ENCODE measurements at places on chromosomes 5 and 9.

DNA sequence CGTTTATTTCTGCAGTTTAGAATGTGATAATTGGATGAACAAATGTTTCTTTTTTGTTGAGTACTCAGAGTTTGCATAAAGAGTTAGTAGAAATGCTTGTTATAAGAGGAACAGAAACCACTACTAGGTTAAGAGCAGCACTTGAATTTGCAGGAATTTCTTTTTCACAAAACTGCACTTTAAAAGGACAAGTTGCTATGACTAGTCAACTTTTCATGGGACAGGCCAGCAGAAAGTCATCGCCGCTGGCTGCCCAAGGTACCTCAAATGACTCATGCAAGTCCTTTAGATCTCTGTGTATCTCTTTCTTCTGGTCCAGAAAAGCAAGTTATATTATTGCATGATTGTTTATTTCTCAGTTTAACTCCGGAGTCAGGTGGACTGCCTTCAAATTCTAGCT lies 97.3 kb upstream of the HMHB1 start:
- DNase-seq: no peak

- no peak for DNase-seq
Measured at GRCh38 chr5:94731471-94731870, 113.0 kb downstream of the SLF1 start.

DNA sequence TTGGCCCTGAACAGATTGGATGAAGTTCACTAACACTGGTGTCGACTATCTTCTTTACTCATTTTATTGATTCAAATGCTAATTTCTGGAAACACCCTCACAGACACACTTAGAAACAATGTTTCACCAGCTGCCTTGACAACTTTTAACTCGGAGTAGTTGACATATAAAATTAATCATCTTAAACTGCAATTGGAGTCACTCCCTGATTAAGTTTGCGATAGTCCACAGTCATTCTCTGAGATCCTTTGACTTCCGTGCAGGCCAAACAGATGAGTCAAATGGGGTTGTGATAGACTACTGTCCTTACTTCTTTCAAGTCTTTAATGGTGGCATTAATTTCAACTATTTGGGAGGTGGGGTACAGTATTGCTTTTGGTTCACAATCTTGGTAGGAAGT lies 114.4 kb upstream of the PCSK1 start:
- DNase-seq: no peak

DNA sequence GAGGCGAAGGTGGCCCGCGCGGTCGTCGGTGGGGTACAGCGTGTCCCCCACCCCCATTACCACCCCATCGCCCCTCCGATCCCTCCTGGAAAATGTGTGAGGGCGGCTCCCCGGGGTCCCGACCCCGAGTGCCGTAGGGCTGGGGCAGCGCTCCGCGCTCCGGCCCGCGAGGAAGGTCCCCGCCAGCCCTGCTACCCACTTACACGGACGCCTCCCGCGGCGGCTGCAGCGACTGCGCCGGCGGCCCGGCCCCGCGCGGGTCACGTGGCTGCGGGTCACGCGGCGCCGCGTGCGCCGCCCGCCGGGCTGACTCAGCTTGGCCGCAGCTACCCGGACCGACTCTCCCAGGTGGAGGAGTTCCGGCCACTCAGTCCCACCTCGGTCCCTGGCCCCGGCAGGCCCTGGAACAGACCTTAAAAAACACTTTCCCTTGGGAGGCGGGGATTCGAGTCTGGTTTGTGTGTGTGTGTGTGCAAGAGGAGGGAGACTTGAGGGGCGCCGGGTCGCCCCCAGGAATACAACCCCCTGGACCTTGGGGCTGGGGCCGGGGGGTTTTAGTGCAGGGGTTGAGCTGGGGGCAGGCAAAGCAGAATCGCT lies at the start of gene GNPDA1:
TSS of gene GNPDA1 (minus strand) at position 236 of the 597 bp plus-strand sequence. CDS start 992 bp downstream, outside the sequence.
- DNase-seq: peak; percentile 72

DNA sequence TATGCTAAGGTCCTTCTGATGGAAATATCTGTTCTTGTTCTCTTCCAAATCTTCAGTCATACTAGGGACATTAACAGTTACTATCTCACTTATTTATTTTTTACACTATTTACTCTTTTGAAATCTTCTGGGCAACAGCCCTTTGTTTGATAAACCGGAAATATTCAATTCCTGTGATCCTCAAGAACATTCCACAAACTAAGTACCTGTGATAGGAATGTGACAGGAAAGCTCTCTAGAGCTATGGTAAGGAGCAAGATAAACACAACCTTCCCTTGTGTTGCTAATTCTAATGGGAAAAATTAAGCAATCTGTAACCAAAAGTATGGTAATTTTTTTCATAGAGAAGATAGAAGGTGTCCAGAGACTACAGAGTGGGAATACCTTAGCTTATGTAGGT lies 22.0 kb upstream of the ANKRD34B start:
- no peak for DNase-seq

DNA sequence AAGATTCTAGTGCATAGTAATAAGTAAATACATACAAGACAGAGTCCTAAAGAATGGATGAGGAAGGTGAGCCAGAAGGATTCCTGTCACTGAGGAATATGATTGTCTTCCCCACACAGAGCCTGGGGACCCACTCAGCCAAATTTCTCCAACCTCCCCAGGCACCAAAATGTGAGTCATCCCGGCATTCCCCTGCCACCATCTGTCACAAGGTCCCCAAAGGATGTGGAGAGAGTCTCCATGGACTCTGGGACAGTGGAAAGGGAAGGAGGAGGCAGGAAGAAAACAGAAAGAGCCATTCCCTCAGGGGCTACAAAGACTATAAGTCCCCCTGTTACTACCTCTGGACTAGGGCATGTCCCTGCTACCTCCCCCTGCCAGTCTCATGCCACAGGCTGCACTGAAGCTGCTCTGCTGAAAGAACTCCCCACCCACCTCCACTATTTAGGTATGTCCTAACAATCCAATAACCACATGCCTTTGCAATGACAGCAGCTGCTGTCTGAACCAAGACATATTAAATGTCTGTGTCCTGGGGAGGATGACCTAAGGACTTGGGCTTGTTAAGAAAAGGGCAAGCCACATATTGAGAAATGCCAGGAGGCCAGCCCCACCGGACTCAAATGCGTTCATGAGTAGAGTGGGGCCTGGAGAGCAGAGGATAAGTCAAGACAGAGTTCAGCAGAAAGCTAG lies 10.7 kb upstream of the OR5C1 start:
- no peak for DNase-seq

DNA sequence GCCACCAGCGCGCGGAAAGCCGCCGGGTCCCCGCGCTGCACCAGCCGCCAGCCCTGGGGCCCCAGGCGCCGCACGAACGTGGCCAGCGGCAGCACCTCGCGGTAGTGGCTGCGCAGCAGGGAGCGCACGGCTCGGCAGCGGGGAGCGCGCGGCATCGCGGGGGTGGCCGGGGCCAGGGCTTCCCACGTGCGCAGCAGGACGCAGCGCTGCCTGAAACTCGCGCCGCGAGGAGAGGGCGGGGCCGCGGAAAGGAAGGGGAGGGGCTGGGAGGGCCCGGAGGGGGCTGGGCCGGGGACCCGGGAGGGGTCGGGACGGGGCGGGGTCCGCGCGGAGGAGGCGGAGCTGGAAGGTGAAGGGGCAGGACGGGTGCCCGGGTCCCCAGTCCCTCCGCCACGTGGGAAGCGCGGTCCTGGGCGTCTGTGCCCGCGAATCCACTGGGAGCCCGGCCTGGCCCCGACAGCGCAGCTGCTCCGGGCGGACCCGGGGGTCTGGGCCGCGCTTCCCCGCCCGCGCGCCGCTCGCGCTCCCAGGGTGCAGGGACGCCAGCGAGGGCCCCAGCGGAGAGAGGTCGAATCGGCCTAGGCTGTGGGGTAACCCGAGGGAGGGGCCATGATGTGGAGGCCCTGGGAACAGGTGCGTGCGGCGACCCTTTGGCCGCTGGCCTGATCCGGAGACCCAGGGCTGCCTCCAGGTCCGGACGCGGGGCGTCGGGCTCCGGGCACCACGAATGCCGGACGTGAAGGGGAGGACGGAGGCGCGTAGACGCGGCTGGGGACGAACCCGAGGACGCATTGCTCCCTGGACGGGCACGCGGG lies at the start of gene TERT:
TSS of gene TERT (minus strand) at position 234 of the 815 bp plus-strand sequence. CDS start at position 155, 79 bp downstream.
- no peak for DNase-seq

- DNase-seq: no peak
Measured at GRCh38 chr5:170268884-170269283, 28.7 kb downstream of the LCP2 start.

DNA sequence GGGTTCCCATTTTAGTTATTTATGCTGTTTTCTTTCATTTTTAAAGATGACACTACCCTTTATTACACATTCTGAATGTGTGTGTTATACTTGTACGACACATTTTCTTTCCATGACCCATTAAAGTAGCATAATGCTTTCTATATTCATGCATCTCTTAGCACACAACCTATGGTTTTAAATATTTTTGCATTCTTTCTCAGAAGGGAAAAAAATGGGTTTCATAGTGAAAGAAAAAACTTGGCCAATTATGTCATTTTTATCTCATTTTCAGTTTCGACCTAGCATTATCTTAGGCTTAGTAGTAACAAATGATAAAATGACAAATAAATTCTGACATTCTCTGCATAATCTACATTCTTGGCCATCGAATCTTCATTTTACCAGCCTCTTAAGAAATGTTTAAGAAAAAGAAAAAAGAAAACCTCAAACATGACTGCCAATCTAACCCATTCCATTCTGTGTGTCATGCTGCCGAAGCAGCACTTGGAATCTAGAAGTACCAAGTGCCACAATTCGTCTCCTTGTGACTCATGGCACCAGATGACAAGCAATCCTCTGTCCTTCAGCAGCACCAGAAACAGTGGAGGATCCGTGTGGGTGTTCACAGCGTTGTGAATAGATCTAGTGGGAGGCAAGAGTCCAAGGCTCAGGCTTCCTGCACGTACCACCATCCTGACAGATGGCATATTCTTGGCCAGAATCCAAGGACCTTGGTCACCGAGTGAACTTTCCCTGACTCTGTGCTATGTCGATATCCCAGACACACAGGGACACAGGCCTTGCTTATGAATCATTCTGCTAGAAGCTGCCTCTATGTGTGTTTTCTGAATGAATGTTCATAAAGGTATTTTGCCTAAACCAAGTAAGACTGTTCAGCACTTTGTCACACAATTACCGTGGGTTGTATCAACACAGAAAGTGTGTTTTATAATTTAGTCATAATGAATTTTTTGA lies 502.7 kb downstream of the NR2F1-AS1 start:
- DNase-seq: peak; percentile 92

DNA sequence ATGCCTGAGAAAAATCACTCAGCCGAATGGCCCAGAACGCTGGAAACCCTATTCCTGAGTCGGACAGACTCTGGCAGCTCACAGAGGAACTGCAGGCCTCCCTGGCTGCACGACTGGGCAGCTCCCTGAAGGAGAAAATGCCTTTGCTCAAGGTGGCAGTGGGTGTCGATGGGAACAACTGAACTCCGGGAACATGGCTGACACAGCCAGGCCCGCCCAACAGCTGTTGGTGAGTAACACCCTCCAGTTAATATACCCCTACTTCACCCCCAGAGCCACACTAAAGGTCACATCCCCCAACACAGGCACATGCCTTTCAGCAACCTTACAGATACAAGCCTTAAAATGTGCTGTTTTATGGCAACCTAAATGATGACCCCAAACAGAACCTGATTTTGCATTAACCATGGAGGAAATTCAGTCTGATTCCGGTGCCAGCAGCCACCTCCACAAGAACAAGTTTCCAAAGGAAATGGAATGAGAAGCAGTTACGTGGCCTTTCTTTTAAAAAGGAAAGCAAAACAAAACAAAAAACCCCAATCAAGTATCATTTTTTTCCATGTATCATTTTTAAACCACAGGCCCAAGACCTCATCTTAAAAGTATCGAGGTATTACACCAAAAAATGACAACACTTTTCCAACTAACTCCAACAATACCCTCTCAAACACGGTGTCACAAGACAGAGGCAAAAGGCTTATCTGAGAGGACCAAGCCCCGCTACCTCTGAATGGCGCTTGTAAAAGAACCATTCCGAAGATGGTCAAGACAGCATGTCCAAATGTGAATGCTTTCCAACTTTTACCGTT lies 3.1 kb downstream of the KLF9 start:
- DNase-seq: peak; percentile 71

DNA sequence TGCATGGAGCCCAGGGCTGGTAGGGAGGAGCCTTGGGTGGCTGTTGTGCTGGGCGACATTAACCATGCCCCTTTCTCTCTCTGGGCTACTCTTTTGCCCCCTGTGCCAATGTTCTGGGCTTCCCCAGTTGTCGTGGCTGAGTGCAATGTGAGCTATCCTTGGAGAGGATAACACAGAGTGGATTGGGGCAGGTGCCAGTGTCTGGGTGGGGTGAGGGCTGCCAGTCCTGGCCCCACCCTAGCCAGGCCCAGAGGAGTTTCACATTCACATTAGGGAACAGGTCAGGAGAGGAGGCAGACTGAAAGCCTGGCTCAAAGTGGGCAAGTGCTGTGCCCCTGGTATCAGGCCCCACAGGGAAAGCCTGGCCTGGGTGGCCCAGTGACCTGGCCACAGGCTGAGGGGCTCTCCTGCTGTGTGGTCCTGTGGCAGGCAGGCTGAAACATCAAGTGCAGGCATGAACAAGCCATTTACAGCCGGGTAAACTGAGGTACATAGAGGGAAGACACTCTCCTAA lies 7.5 kb upstream of the NDST1 start:
- no peak for DNase-seq

GRCh38 chr9:72614067-72614466 lies 92.7 kb downstream of the TMC1 start:
- no peak for DNase-seq

DNA sequence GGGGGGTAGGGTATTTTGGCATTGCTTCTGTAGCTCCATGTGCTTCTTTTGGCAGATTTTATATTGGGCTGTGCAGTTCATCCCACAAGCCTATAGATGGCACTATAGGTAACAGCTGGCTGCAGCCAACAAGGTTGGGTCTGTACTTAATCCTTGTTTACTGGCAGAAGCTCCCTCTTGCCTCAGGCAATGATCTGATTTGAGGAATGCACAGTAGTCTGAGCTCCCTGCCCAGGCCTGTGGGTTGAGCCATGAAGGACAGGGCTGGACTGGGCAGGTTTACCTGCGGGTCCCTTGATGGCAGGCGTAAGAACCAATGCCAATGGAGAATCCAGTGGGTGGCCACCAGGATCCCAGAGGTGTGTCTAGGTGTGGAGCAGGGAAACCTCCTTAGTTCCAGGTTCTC lies 11.7 kb upstream of the OR1J2 start:
- DNase-seq: peak; percentile 90

GRCh38 chr5:132095424-132095972 lies 21.9 kb downstream of the CSF2 start:
- no peak for DNase-seq

DNA sequence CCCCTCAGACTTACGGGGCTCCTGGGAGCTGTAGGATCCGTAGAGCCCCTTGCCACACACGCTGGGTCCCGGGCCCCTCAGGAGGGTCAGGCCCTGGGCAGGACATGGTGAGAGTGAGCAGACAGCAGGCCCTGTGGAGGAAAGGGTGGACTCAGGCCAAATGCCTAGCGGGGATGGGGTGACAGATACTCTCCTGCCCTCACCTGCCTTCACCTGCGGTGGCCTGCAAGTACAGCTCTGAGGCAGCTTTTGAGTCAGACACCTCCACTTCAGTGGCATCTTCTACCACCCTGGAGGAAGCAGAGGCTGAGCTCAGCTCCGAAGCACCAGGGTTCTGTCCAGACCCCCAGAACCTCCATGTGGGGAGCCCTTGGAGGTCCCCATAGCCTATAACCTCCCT lies 26.2 kb downstream of the SLC35A4 start:
- DNase-seq: no peak
